ENCODE measurements at places on chromosomes 4 and X. TPM values are rescaled to one million over a fixed set of nuclear protein-coding genes. Genes with fewer than 3 reads are reported as not detected.

The PTCHD1 gene
- not detected for total RNA-seq

The PLP1 gene
- not detected for total RNA-seq

The NIPAL1 gene
- total RNA-seq: 2.0 TPM

The LDB2 gene
- 90.6 TPM for total RNA-seq

The CYBB gene
- total RNA-seq: not detected

The CT45A2 gene
- total RNA-seq: not detected
